ENCODE measurements at places on chromosomes 13 and 19.

DNA sequence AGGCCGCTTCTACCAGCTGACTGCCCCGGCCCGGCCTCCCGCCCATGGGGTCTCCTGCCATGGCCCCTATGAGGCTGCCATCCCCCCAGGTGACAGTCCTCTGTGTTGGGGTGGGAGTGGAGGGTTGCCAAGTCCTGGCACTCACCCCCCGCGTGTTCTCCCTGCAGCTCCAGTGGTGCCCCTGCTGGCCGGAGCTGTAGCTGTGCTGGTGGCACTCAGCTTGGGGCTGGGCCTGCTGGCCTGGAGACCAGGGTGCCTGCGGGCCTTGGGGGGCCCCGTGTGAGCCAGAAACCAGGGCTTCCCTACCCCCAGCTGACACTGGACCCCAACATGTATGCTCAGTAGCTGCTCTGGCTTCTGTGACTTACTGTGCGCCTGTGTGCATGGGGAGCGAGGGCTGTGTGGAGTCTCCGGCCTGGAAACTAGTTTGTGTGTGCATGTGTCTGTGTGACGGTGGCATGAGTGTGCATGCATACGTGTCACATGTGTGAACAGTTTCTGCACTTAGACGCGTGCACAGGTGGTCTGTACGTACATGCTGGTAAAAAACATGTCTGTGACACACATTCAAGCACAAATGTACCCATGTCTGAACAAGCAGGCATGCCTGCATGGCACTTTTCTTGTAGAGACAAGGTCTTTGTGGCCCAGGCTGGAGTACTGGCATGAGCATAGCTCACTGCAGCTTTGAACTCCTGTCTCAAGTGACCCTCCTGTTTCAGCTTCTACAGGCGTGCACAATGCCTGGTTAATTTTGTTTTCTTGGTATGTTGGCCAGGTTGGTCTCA, 4.9 kb downstream of the ACP4 start:
- DNase-seq, result no peak

DNA sequence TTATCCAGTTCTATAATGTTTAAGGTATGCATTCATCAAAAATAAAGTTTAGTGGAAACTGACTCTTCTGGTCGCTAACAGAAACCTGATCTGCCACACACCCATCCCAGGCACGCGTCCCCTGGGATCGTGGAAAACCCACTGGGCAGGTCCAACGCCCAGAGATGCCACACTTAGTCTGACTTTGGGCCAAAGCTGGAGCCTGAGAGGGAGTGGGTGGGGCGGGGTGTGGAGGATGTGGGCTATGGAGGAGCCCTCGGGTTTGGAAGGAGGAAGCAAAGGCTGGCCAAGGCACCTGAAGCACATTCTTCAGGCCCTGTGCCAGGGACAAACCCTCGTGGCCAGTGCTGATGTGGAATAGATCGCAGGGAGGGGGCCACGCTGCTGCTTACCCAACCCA, 2.5 kb downstream of the IGFL1 start:
- no peak for DNase-seq

DNA sequence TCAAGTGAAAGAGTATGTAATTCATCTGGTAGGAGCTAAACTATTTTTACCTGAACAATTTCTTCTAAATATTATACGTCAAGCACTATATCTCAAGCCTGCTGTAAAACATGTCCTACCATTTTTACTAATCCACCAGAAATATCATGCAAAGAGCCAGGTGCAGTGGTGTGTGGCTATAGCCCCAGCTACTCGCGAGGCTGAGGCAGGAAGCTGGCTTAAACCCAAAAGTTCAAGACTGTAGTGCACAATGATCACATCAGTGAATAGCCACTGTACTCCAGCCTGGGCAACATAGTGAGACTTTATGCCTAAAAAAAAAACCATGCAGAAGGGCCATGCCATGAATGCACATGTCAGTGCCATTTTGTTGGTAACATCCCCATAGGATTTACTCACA, 20.7 kb upstream of the CLN5 start:
- DNase-seq, result no peak

DNA sequence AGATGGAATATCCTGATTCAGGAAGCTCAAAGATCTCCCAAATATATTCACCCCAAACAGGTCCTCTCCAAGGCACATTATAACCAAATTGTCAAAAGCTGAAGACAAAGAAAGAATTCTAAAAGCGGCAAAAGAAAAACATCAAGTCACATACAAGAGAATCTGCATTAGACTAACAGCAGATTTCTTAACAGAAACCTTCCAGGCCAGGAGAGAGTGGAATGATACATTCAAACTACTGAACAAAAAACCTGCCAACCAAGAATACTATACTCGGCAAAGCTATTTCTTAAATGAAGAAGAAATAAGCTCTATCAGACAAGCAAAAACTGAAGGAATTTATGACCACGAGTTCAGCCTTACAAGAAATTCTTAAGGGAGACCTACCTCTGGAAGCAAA, 120.6 kb upstream of the WASF3 start:
- DNase-seq, result no peak

- no peak for DNase-seq
Measured at GRCh38 chr13:43016226-43016625, 7.2 kb upstream of the DNAJC15 start.

- DNase-seq, result no peak
Measured at GRCh38 chr13:93318534-93319254, 92.1 kb downstream of the GPC6 start.

- peak; percentile 63 for DNase-seq
Measured at GRCh38 chr19:6739390-6739882, at the start of gene TRIP10. Gene TRIP10, plus strand, starts transcription at chr19:6739680. Its CDS starts 82 bp downstream, at chr19:6739762.

DNA sequence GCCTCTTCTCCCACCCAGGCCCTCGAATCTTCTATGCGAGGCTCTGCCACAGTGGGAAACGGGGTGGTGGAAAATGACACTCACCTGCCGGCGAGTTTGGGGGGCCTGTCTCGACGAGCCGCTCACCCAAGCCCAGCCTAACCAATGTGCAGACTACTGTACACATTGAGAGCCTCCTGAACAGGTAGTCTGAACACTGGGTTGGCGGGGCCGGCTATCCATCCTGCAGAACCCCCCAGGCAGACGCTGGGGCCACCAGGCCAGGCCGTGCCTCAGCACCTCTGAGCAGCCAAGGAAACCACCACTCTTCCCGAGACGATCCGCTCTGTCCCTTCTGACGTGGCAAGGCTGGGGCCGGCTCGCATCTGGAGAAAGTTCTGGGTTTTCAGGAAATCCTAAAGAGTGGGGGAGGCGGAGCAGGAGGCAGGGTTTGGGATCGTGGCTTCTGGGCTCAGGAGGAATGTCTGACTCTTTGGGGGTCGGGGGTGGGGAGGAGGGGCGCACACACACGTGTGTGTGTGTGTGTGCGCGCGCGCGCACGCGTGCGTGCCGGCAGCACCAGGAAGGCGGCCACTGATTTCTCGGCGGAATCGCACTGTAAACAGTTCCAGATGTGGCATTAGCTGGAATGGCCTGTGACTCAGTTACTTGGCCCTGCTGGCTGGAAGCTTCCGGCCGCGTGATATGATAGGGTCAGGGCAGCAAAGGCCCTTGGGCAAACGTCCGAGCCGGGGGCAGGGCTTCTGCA, 18.5 kb downstream of the TMED1 start:
- no peak for DNase-seq

DNA sequence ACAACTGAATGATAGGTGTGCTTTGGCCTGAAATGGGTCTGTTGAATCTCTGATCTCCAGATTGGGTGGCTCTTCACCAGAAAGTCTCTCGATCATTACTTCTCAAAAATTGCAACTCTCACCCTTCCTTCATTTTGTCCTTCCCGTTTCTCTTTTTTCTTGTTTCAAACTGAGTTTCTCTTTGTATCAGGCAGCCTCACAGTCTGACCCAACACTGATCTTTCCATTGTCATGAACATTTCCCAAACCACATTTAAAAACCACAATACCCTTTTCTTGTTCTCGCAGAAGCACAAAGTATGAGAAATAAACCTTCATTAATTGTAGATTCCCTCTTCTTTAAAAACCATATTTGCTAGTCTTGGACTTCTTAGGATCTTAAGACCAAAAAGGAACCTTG, 33.6 kb upstream of the HMGB1 start:
- no peak for DNase-seq

DNA sequence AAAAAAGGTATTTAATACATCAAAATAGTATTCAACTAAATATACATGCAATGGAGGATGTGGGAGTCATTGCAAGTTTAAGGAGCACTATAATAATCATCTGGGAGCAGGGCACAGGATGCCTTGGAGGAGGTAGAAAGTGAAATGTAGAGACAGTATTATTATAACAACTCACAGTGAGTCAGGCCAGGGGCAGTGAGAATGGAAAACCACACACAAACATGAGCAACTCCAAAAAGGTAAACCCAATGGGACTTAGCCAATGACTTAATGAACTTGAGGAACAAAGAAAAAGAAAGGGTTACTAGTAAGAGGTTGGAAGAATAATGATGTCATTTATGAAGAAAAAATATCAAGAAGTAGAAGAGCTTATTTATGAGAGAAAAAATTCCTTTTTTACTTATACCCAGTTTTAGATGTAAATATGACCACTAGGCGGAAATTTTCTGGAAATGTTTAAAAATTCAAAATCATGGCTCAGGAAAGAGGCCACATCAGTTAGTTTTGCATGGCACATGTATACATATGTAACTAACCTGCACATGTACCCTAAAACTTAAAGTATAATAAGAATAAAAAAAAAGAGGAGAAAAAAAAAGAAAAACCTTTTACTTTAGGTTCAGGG, 389.3 kb downstream of the SUCLA2 start:
- DNase-seq, result no peak
